ENCODE measurements at places on chromosomes 7 and 10.

DNA sequence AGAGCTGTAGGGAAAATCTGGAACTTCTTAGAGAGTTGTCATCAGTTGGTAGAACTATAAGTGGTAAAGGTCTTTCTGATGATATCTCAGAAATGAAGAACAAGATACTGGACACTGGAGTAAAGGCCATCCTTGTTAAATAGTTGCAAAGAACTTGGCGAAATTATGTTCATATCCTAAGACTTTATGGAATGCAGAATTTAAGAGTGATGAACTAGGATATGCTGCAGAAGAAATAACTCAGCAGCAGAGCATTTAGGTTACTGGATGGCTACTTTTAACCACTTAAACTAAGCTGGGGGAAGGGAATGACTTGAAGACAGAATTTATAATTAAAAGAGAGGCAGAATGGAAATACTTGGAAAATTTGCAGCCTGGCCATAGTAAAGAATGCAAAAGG, 23.7 kb downstream of the PTEN start:
- DNase-seq = no peak

- DNase-seq = no peak
These were observed 31.2 kb downstream of the FAM171A1 start for GRCh38 chr10:15339892-15340291.

DNA sequence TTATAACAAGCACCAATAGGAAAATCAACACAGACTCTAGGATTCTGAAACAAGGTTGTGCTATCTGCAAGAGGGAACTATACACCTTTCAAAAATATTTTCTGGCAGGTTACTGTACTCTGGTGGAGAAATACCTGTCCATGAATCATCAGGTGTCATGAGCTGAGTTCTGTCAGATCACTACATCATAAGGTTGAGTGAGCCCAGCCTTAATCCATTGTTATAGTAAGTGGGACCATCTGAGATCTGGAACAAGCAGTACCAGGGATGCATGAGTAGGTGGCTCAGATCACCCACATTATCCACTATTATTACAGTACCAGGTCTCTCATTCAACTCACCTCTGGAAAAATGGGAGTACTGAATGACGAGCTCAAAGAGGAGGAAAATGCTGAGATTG, 212.4 kb downstream of the DGKI start:
- no peak for DNase-seq

DNA sequence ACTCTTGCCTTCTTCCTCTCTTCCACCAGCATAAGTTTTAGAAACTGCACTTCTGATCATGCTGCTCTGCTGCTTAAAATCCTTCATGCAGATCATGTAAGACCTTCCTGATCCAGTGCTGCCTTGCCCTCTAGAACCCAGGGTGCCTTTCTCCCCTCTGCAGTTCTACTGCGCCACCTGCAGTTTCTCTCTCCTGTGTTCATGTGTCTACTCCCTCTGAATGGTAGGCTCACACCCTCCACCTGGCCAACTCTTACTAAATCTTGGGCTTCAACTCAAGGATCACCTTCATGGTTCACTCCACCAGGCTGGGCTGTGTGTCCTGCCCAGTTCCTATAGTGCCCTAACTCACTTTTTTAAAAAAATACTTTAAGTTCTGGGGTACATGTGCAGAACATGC, 174.6 kb upstream of the ITGB1 start:
- DNase-seq = no peak

GRCh38 chr10:49768329-49768728, 6.2 kb upstream of the OGDHL start:
- no peak for DNase-seq

All from COR-L47 (cell line).